Stomach (tissue), 19 donors: ENCODE measurements at places on chromosomes 13 and 19. TPM values are rescaled to one million over a fixed set of nuclear protein-coding genes. Genes with fewer than 3 reads are reported as not detected.

GRCh38 chr13:30577401-30577852 is 40.3 kb upstream of the USPL1 start:
- no peak overlapping the region for H3K27ac ChIP-seq
- H3K4me1 ChIP-seq = peaks cover 27% of the 10 kb centered on the region
- H3K36me3 ChIP-seq = no peaks in the 10 kb centered on the region
- no peak overlapping the region for H3K4me3 ChIP-seq
- no peak for DNase-seq
- H3K27me3 ChIP-seq = no peaks in the 10 kb centered on the region

- H3K27ac ChIP-seq = no peak overlapping the region
- peaks cover 17% of the 10 kb centered on the region for H3K27me3 ChIP-seq
- DNase-seq = no peak
- no peaks in the 10 kb centered on the region for H3K4me1 ChIP-seq
- H3K36me3 ChIP-seq = no peaks in the 10 kb centered on the region
- H3K4me3 ChIP-seq = no peak overlapping the region
These were observed 59.4 kb upstream of the ZNF536 start for GRCh38 chr19:30312582-30313352.

- no peaks in the 10 kb centered on the region for H3K36me3 ChIP-seq
- no peak overlapping the region for H3K27ac ChIP-seq
- peaks cover 8% of the 10 kb centered on the region for H3K4me1 ChIP-seq
- DNase-seq = no peak
- no peak overlapping the region for H3K4me3 ChIP-seq
- H3K27me3 ChIP-seq = peaks cover 8% of the 10 kb centered on the region
These were observed 21.0 kb upstream of the GRWD1 start for GRCh38 chr19:48424694-48425219.

DNA sequence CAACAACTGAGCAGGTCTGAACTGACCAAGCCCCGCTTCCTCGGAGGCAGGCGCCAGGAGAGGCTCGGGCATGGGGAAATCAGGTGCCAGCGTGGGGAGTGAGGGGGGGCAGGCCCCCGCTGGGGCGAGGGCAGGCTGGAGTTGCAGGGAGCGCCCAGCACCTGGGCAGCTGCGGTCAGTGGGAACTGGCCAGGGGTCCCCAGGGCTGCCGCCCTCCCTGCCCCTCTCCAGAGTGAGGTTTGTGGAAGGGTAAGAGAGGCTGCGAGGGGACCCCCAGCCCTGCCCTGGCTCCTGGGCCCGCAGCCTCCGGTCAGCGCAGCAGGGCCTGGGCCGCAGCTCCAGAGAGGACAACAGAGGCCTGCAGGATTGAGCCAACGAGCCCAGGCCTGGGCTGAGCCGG is 32.5 kb downstream of the PIP5K1C start:
- no peak overlapping the region for H3K27ac ChIP-seq
- H3K36me3 ChIP-seq = peaks cover 37% of the 10 kb centered on the region
- no peaks in the 10 kb centered on the region for H3K27me3 ChIP-seq
- peaks cover 65% of the 10 kb centered on the region for H3K4me1 ChIP-seq
- no peak for DNase-seq

GRCh38 chr19:57280962-57281400 is 696 bp downstream of the ZNF460 start:
- H3K36me3 ChIP-seq = peaks cover 47% of the 10 kb centered on the region
- H3K27ac ChIP-seq = peak overlapping the region; percentile 98
- H3K4me1 ChIP-seq = peaks cover 47% of the 10 kb centered on the region
- peak; percentile 67 for DNase-seq
- peak overlapping the region; percentile 76 for H3K4me3 ChIP-seq

DNA sequence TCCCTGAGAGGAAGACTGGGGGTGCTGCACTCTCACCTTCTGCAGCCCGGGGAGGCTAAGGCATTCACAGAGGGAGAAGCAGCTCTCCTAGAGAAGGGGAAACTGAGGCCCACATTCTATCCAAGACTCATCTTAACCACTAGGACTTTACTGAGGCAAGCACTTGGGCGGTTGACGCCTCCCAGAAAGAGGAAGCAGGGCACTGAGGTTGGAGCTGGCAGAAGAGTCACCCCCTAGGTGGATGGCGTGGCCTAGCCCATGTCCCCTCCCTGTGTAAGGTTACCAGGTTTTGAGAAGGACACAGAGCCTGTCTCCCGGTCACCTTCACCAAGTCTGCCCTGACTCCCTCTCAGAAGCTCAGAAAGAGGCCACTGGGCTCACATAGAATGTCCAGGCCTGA is 2.7 kb downstream of the S1PR2 start:
- H3K36me3 ChIP-seq = peaks cover 14% of the 10 kb centered on the region
- no peak overlapping the region for H3K4me3 ChIP-seq
- DNase-seq = no peak
- H3K27ac ChIP-seq = no peak overlapping the region
- peaks cover 10% of the 10 kb centered on the region for H3K4me1 ChIP-seq

GRCh38 chr19:13983213-13983889 is 22.8 kb downstream of the RFX1 start:
- H3K4me3 ChIP-seq = no peak overlapping the region
- no peaks in the 10 kb centered on the region for H3K27me3 ChIP-seq
- peak; percentile 75 for DNase-seq
- H3K4me1 ChIP-seq = peaks cover 50% of the 10 kb centered on the region

- no peaks in the 10 kb centered on the region for H3K36me3 ChIP-seq
- no peak overlapping the region for H3K4me3 ChIP-seq
- peak; percentile 65 for DNase-seq
- H3K27ac ChIP-seq = no peak overlapping the region
- no peaks in the 10 kb centered on the region for H3K27me3 ChIP-seq
These were observed 25.0 kb downstream of the LHFPL6 start for GRCh38 chr13:39577838-39578491.

DNA sequence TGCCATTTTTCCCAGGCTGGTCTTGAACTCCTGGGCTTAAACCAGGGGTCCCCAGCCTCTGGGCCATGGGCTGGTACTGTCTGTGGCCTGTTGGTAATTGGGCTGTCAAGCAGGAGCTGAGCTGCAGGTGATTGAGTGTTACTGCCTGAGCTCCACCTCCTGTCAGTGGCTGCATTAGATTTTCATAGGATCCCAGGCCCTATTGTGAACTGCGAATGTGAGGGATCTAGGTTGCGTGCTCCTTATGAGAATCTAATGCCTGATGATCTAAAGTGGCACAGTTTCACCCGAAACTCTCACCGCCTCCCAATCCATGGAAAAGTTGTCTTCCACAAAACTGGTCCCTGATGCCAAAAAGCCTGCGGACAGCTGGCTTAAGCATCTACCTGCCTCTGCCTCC is 16.6 kb upstream of the ZNF536 start:
- no peak for DNase-seq
- no peak overlapping the region for H3K4me3 ChIP-seq
- no peak overlapping the region for H3K27ac ChIP-seq
- no peaks in the 10 kb centered on the region for H3K36me3 ChIP-seq
- peaks cover 12% of the 10 kb centered on the region for H3K27me3 ChIP-seq

GRCh38 chr19:33580026-33580644 is 41.6 kb upstream of the CHST8 start:
- H3K36me3 ChIP-seq = no peaks in the 10 kb centered on the region
- H3K4me3 ChIP-seq = no peak overlapping the region
- peaks cover 8% of the 10 kb centered on the region for H3K4me1 ChIP-seq
- no peak overlapping the region for H3K27ac ChIP-seq
- DNase-seq = peak; percentile 35

DNA sequence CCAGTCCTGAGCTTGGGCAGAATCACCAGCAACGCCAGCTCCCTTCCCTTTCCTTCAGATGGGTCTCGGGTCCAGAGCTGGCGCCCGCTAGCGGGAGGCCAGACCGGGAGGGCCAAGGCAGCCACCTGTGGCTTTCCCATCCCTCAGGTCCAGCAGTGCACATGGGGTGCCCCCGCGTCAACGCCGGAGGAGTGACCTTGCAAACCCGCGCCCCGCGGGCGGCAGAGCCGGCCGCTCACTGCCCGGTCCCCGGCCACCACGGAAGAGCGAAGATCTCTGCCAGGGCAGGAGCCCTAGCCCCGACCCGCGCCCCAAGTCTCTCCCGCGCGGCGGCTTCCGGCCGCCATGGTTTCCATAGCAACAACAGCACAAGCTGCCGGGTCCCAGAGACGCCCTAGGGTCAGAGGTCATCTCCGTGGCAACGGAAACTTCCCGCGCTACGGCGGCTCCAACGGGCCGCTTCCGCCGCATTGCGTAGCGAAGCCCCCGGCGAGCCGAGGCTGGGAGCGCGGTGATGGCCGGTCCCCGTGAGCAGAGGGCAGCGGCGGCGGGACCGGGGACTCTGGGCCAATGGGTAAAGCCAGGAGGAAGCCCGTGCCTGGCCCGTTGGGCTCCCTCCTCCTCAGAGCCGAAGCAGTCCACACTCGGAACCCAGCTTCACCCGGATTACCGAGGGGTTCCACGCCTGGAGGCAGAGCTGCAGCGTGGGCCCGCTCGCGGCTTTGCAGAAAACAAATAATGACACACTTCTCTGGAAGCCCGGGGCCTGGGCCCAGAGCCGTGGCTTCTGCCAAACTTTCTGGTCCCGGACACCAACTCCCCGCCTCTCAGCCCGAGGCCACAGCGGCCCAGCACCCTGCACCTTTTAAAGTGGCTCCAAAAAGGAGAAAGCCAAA is 7.4 kb downstream of the FGF14 start:
- H3K4me3 ChIP-seq = peak overlapping the region; percentile 89
- H3K27me3 ChIP-seq = peaks cover 2% of the 10 kb centered on the region
- DNase-seq = peak; percentile 98
- peaks cover 17% of the 10 kb centered on the region for H3K4me1 ChIP-seq
- H3K36me3 ChIP-seq = no peaks in the 10 kb centered on the region
- H3K27ac ChIP-seq = peak overlapping the region; percentile 84

- peak overlapping the region; percentile 81 for H3K4me3 ChIP-seq
- H3K27ac ChIP-seq = peak overlapping the region; percentile 94
- no peaks in the 10 kb centered on the region for H3K4me1 ChIP-seq
- no peaks in the 10 kb centered on the region for H3K36me3 ChIP-seq
These were observed 679 bp upstream of the CDADC1 start for GRCh38 chr13:49246850-49247642.

GRCh38 chr19:16524991-16525734 is 17.1 kb downstream of the CHERP start:
- no peak overlapping the region for H3K27ac ChIP-seq
- no peaks in the 10 kb centered on the region for H3K27me3 ChIP-seq
- no peaks in the 10 kb centered on the region for H3K4me1 ChIP-seq
- no peak for DNase-seq
- peaks cover 100% of the 10 kb centered on the region for H3K36me3 ChIP-seq
- no peak overlapping the region for H3K4me3 ChIP-seq

GRCh38 chr13:23796551-23796950 is 92.6 kb downstream of the MIPEP start:
- no peaks in the 10 kb centered on the region for H3K36me3 ChIP-seq
- no peak overlapping the region for H3K27ac ChIP-seq
- no peaks in the 10 kb centered on the region for H3K27me3 ChIP-seq
- H3K4me1 ChIP-seq = peaks cover 21% of the 10 kb centered on the region

GRCh38 chr19:47024502-47024901 is 4.9 kb downstream of the NPAS1 start:
- no peak overlapping the region for H3K27ac ChIP-seq
- no peak for DNase-seq
- H3K36me3 ChIP-seq = no peaks in the 10 kb centered on the region
- no peak overlapping the region for H3K4me3 ChIP-seq

- H3K4me1 ChIP-seq = no peaks in the 10 kb centered on the region
- H3K36me3 ChIP-seq = no peaks in the 10 kb centered on the region
- H3K27me3 ChIP-seq = no peaks in the 10 kb centered on the region
- no peak overlapping the region for H3K4me3 ChIP-seq
- peak; percentile 60 for DNase-seq
These were observed 37.4 kb downstream of the SCGB2B2 start for GRCh38 chr19:34639491-34640085.

DNA sequence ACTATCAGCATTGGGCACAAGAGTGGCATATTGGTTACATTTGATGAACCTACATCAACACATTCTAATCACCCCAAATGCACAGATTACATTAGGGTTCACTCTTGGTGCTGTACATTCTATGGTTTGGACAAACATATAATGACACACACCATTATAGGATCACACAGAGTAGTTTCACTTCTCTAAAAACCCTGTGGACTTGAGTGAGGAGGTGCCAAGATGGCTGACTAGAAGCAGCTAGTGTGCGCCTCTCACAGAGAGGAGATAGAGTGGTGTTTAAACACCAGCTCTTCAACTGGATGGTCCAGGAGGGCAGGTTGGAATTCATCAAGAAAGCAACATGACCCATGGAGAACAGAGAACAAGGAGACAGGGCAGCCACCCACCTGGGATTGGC is 265.6 kb downstream of the TDRD3 start:
- no peaks in the 10 kb centered on the region for H3K36me3 ChIP-seq
- no peak overlapping the region for H3K4me3 ChIP-seq

GRCh38 chr13:44218501-44219240 is 155.0 kb upstream of the SERP2 start:
- H3K36me3 ChIP-seq = no peaks in the 10 kb centered on the region
- no peaks in the 10 kb centered on the region for H3K27me3 ChIP-seq
- H3K4me1 ChIP-seq = peaks cover 51% of the 10 kb centered on the region
- H3K4me3 ChIP-seq = no peak overlapping the region
- peak overlapping the region; percentile 89 for H3K27ac ChIP-seq

DNA sequence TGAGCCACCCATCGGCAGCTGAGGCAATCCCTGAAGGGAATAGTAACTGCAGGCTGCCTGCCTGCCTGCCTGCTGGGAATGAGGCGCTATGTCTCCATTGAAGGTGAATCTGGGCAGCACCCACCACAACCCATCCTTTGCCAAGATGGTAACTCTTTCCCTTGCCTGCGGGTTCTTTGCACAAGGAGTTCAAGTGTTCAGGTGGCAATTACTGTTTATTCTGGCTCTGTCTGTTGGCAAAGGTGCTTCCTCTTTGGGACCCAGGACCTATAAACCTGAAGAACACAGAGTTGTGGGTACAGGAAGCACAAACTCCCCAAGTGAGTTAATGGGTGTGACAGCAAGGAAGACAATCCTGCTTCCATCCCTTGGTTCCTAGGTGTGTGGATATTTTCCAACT is 448.1 kb upstream of the ZNF507 start:
- no peak for DNase-seq
- H3K27me3 ChIP-seq = no peaks in the 10 kb centered on the region
- no peaks in the 10 kb centered on the region for H3K36me3 ChIP-seq
- no peak overlapping the region for H3K27ac ChIP-seq
- no peak overlapping the region for H3K4me3 ChIP-seq

The BICRA gene
- polyA plus RNA-seq = 2.7 TPM

The PSG3 gene
- not detected for polyA plus RNA-seq

The JUND gene
- polyA plus RNA-seq = 78.6 TPM

The JAK3 gene
- 3.2 TPM for polyA plus RNA-seq

The FPR2 gene
- 0.48 TPM for polyA plus RNA-seq

The ITPKC gene
- 20.5 TPM for polyA plus RNA-seq

The MKNK2 gene
- 130 TPM for polyA plus RNA-seq

The SIN3B gene
- 18.6 TPM for polyA plus RNA-seq

The CD209 gene
- polyA plus RNA-seq = 0.38 TPM

The SPRYD7 gene
- polyA plus RNA-seq = 10.5 TPM

The OR7C1 gene
- polyA plus RNA-seq = not detected

The B3GNT8 gene
- 9.9 TPM for polyA plus RNA-seq

The DHDH gene
- 0.93 TPM for polyA plus RNA-seq
